ENCODE measurements at places on chromosomes 5 and 9.

GRCh38 chr5:174919351-174919750 lies 195.0 kb downstream of the MSX2 start:
- DNase-seq, result no peak

GRCh38 chr9:104826911-104827310 lies 63.0 kb downstream of the NIPSNAP3B start:
- DNase-seq, result no peak

DNA sequence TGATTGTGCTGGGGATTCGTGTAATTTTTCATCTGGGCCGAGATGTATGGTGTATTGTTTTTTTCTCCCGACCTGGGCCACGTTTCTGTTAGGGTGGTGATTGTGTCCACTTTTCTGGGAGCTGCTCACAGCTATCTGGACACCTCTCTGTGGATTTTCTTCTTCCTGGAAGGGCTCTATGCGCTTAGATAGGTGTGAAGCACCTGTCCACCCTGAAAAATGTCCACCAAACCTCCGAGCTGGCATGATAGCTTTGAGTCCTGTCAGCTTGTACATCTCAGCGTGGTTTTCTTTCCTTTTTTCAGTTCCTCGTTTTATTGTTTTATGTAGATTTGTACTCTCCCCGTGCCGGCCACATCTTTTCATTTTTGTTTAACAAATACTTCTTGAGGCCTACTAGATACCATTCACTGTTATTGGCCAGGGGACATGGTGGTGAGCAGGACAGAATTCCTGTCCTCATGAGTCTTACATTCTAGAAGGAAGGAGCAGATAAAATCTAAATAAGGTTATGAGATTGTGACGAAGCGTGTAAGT lies 1.1 kb downstream of the UGCG start:
- DNase-seq, result no peak

DNA sequence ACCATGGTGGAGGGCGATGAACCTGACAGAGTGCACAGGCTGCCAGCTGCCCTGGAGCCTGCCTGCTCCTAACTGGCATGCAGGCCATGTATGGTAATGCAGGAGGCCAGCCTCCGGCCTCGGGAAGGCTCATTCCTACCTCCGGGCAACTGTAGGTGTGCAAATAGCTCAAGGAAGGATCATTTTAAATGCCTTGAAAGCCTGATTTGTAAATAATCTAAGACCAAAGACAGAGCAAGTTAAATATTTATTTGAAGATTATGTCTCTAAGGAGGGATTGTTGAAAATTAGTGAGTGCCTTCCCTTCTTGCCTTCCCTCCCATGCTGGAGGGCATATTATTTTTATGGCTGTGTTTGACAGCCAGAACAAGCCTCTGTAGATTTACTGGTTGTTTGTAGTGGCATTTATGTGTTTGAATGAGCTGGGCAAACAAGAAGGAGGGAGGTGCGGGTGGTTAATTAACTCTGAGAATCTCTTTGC lies 285.7 kb upstream of the TUT7 start:
- DNase-seq, result no peak

DNA sequence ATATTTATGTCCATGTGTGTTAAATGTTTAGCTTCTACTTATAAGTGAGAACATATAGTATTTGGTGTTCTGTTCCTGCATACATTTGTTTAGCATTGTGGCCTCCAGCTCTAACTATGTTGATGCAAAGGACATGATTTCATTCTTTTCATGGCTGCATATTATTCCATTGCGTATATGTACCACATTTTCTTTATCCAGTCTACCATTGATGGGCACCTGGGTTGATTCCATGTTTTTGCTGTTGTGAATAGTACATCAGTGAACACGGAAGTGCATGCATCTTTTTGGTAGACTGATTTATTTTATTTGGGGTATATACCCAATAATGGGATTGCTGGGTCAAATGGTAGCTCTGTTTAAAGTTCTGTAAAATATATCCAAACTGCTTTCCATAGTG lies 359.0 kb downstream of the SLCO4C1 start:
- DNase-seq, result no peak

DNA sequence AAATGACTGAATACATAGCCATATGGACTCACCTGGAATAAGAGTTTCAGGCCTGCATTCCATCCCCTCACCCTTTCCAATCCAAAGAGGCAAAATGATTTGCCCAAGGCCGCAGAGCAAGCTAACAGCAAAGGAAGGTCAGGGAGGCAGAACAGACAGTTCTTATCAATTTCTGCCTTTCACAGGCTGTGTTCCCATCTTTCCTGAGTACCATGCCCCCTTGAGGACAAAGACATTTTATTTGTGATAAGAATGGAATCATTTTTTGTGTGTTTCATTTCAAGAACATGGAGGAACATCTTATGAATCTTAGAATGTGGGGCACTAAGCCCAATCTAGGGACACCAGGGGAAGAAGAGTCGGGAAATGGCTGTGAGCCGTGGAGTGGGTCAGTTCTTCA lies 13.9 kb downstream of the LHFPL2 start:
- DNase-seq, result no peak

DNA sequence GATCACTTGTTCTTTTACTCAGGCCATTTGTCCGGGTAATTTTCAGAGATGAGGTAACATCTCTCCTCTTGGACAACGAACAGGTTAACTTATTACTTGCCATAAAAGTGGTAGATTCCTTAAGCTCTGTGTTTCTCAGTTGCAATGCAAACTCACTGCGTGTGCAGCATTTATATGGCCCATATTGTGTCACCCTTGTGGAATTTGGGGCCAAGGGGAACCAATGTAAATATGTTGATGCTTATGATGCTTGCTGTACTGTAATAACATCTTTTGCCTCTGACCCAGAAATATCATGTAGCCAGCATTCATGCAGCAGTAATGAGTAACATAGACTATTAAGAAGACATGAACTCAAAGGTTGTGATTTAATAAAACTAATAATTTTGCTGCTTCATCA lies 175.8 kb downstream of the ADAMTS6 start:
- no peak for DNase-seq

All from cerebellar nuclear complex (tissue), 1 donor.